ENCODE measurements at places on chromosomes 11 and 22.

DNA sequence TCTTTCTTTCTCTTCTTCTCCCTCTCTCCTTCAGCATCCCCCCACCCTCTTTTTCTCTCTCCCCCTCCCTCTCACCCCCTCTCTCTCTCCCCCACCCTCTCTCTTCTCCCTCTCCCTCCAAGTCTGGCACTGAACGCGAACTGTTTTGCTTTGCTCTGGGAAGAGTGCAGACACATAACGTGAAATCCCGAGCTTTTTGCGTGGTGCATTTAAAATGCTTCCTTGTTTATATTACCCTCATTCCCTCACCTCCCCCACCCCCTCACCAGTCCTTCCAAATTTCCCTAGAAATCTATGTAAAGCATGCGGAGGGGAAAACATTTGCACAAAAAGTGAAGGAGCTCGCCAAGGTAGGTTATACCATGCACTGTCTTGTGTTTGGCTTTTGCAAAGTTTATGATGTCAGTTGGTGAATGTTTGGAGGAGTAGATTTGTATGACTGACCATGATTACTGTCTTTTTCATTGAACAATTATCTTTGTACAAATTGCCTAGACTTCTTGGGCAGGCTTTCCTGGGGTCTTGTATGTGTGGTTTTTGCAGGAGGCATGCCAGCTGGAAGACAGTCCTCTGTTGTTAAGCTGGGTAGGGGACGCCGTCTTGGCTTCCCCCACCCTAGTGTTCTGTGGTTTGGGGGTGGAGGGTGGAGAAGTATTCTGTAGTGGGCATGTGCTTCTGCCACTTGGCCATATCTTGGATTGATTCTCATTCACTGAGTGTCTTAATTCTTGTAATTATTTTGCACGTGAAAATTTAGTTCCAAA lies 123.7 kb upstream of the HSD17B12 start:
- DNase-seq = no peak

GRCh38 chr11:94664346-94664745 lies 97.2 kb downstream of the PIWIL4 start:
- DNase-seq = no peak

DNA sequence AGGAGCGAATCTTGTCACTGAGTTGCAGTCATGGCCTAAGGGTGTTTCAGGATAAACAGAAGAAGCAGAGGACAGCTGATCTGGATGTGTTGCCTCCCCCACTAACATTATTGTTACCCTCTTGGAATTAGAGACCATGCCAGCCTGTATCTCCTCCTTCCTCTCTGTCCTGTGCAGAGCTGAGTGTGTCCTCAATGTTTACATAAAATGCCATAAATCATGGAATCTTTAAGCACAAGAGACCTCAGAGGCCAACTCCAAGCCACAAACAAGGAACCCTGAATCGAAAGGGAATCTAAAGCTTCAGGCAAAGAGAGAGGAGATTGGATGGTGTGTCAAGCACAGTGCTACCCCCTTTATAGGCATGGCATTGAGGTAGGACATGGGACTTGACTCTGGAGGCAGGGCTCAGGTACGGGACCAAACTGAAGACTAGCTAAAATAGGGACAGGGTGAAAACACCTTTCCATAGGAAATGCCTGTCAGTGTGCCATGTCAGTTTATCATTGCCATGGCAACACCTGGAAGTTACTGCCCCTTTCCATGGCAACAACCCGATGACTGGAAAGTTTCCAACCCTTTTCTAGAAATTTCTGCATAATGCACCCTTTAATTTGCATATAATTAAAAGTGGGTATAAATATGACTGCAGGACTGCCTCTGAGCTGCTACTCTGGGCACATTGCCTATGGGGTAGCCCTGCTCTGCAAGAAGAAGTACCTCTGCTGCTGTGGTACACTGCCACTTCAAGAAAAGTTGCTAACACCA lies 489.7 kb downstream of the MIAT start:
- DNase-seq = no peak

GRCh38 chr11:73243093-73243485 lies 25.0 kb downstream of the P2RY2 start:
- no peak for DNase-seq

- no peak for DNase-seq
Observed at GRCh38 chr22:26481112-26481693, 2.4 kb downstream of the HPS4 start.

- DNase-seq = peak; percentile 71
Observed at GRCh38 chr11:64181506-64182411, 4.2 kb upstream of the STIP1 start.

DNA sequence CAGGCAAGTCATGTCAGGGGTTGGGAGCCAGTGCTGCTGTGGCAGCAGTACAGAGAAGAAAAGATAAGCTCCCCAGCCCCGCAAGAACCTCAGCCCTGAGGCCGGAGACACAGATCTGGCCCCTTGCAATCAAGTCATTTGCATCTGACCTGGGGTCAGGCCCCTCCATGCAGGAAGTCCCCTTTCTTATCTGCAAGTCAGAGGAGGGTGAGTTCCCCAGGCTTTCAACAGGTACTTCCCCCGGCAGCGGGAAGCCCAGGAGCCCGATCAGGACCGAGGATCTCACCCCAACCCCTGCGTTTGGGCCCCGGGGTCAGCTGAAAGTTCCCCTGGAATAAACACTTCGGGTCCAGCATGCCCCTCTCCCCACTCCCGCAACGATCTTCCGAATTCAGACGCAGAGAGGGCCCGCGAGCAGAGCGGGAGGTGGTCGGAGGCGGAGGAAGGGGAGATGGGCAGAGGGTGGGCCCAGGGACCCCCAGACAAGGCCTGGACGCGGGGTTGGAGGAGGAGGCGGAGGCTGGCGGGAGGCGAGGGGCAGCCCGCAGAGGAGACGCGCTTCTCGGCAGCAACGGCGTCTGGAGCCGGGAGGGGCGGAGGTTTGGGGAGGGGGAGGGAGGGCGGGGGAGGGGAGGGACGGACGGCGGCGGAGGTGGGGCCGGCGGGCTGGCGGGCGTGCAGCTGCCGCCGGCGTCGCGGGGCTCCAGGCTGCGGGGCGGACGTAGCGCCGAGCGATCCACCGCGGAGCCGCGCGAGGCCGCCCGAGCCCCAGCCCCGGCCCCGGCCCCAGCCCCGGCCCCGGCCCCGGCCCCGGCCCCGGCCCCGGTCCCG lies at the start of gene TSPAN18:
Gene TSPAN18, plus strand, starts transcription at position 680 of the 831 bp plus-strand sequence. CDS start 179,455 bp downstream, outside the sequence.
- no peak for DNase-seq

- DNase-seq = no peak
Observed at GRCh38 chr22:23263651-23264555, 83.6 kb downstream of the BCR start.

DNA sequence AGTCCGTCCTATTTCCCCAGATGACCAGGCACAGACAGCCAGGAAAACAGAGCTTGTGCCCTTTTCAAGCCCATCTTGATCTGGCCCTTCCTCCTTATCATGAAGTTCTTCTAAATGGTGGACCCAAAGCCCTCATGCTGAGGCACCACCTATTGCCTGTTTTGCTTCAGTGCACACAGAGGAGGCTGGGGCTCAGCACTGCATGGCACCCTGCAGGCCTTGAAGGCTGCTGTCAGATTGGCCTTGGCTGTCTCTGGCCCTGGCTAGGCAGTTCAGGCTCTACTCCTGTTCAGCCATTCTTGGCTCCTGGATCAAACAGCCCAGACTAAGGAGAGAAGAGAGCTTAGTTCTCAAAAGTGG lies 49.2 kb downstream of the OTOG start:
- DNase-seq = no peak

- DNase-seq = peak; percentile 82
Observed at GRCh38 chr22:45460288-45461109, 42.2 kb upstream of the FBLN1 start.

DNA sequence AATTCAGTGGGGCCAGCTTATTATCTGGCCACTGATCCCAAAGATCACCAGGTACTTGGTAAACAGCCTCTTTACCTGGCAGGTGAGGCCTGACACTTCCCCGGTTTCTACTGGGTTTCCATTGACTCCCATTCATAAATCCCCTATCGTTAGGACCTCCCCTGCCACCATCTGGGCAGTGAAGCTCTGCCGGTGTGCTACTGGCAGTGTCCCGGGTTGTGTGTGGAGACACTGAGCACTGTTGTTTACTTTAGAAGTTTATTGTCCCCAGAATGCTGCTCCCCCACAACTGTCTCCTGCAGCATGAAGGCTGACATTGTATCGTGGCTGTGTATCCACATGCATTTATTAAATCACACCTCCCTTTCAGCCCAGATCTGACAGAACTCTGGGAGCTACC lies 142.7 kb downstream of the WNT7B start:
- no peak for DNase-seq

- no peak for DNase-seq
Observed at GRCh38 chr11:36233204-36233603, 56.0 kb downstream of the COMMD9 start.

- DNase-seq = no peak
Observed at GRCh38 chr22:39431821-39432251, 25.0 kb upstream of the MGAT3 start.

DNA sequence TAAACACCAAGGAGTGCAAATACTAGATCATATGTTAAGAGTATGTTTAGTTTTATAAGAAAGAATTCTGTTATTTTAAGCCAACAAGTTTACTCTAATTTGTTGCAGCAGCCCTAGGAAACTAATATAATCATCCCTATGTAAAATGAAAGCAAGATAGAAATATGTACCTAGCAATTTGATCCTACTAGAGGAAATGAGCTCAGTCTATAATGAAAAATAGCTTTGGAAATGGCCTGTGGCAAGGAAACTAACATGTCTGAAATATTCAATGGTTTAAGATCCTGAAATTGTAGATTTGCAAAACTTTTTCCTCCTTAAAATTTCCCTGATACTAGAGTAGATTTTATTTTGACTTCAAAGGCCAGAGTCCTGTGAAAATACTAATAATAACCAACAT lies 112.7 kb upstream of the SLC5A12 start:
- no peak for DNase-seq

DNA sequence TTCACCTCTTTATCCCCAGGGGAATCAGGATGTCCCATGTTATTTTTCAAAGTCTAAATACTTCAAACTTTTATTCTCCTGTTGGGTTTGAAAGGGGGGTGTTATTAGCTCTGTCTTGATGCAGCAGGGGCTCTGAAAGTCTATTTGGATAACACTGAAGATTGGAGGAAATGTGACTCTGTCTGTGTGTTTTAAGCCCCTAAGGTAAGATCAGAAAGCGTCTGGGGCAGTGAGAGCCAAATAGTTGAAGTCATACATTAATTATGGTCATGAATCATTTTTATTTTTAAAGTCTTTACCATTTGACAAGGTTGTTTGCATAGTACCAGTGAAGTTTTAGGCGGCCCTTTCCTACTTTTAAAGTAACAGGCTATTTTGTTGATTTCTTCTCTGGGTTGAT lies 139.0 kb downstream of the UVRAG start:
- DNase-seq = no peak

DNA sequence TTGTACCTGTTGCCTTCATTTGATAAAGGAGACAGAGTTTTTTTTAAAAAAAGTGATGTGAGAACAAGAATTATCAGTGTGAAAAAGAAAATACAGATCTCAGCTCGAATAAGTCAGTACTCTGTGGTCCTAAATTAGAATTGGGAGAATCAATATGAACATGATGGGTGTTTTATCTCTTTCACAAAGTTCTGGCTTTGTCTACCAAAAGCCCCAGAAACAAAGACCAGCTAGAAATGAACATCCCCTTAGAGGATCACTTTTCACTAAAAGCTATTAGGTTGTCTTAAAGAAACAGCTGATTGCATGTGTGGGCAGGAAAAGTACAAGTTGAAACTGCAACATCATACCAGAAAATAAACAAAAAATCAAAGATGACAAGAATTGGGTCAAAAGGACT lies 8.4 kb upstream of the ST14 start:
- no peak for DNase-seq

GRCh38 chr11:73152861-73153483 lies 10.9 kb upstream of the FCHSD2 start:
- DNase-seq = no peak

DNA sequence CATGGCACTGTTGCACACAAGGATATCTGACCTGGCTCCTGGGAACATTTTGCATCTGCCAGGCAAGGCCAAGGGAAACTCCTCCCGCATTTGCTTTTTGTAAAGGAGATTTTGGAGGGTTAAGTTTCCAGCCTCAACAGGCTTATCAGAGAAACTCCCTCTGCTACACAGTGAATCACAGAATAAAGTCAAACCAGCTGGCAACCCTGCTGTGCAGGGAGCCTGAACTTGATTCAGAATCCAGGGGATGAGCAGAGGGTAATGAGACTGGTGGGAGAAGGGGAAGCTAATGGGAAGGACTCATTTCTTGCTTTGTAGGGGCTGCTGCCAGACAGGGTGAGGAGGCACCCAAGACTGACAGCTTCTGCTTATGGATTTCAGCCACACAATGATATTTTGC lies 185.3 kb upstream of the ISX start:
- DNase-seq = no peak

GRCh38 chr22:44182588-44183286 lies 2.0 kb downstream of the PARVG start:
- no peak for DNase-seq

DNA sequence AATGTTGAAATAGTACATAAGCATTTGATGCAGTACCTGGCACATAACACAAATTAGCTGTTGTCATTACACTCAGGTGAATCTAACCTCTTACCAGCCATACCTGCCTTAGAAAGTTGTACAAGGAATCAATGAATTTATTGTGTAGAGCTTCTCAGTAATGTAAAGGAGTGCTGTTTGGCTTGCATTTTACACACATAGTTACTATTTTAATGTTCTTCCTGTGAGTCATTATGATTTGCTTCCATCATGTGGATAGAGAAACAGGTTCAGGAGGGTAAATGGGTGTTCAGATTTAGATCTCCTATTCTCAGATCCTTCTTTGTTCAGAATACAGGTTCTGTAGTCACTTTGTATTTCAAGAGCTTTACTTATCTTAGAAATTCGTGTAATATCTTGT lies 27.6 kb upstream of the RCE1 start:
- DNase-seq = no peak

Data from AG04450 (cell line).